Activated CD8-positive, alpha-beta memory T cell treated with anti-CD3 and anti-CD28 coated beads for 48 hours (primary cell): ENCODE measurements at places on chromosomes 11 and 22.
A peak's percentile ranks its signal among the peaks of the same experiment; 100 is the strongest.

DNA sequence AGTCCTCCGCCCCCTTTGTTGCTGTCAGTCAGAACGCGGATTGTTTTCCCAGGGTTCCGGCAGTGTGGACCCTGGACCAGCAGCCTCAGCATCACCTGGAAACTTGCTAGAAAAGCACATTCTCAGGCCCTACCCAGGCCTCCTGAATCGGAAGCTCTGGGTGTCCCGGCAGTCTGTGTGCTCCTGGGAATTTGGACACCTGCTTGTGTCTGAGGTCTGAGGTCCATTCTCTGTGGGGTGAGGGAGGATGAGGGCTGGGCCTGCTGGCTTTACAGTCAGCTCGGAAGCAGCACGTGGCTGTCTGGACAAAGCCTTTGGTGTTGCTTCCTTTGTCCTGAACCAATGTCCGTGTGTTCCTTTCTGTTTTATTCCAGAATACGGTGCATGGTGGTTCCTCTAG lies 299.7 kb downstream of the TBC1D22A start:
- DNase-seq: no peak

- no peak for DNase-seq
Measured at GRCh38 chr11:94089341-94089740, 39.3 kb upstream of the PANX1 start.

- DNase-seq: no peak
Measured at GRCh38 chr22:38122616-38123015, 12.1 kb upstream of the BAIAP2L2 start.

DNA sequence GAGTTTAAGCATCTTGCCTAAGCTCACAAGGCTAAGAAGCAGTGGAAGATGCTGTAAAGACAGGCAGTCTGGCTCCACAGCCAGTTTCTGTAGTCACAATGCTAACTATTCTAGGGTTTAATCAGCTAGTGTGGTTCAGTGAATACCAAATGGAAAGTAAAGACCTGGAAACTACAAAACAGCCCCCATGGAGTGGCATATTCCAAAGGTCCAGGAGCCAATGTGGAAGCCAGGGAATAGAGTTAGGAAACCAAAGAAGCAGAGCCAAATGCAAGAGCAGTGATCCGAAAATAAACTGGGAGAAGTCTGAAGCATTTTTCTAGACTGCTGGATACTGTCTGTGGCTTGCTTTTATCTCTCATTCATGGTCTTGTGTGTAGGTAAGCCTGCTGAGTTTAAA lies 731.2 kb upstream of the ANO5 start:
- no peak for DNase-seq

GRCh38 chr11:128462922-128463321 lies 124.4 kb downstream of the ETS1 start:
- DNase-seq: no peak

GRCh38 chr11:77064648-77065217 lies 2.0 kb upstream of the CAPN5 start:
- DNase-seq: no peak

GRCh38 chr11:102172127-102172848 lies 62.0 kb downstream of the YAP1 start:
- DNase-seq: no peak

- no peak for DNase-seq
Measured at GRCh38 chr11:25655636-25656035, 676.3 kb upstream of the ANO3 start.

DNA sequence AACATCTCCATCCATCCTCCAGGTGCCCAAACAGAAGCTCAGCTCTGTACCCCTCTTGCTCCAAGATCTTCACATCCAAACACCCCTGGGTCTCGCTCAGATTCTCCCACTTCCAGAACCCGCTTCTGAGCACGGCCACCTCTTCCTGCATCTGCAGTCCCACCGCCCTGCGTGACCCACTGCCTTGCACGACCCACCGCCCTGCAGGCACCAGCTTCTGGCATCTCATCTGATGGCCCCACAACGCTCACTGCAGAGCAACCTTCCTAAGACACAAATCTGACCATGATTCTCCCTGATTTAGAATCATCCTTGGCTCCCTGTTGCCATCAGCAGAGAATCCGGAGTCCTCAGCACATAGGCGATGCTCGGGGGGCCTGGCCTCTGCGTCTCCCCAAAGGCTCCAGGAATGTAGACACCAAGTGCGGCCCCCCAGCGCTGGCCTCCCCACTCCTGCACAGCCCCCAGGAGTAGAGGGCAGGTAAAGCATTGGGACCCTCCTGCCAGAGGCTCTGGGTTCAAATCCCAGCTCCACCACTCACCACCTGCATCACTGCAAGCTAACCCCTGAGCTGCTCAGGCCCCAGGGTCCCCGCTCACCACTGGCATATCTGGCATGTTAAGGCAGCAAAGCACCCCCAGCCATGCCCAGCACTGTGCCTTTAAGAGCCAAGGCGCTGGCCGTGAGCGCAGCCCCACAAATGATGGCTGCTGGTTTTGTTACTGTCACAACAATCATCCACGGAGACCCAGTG lies 459.3 kb downstream of the BRD1 start:
- no peak for DNase-seq

DNA sequence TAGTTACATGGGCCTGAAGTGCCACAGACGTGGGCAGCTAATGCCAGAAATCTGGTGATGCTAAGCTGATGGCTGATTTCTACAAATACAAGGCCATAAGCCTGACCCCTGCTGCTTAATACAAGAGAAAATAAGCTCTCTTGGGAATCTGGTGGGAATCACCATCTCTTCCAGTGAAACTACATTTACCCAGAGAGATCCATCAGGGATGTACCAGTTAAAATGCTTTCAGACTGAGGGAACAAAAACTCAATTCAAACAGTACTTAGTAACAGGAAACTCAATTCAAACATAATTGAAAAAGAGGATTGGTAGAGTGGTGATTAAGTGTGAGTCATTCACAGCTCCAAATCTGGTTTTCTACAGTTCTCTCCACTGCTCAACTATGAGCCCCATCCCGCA lies 1.7 kb upstream of the CAVIN3 start:
- no peak for DNase-seq

- no peak for DNase-seq
Measured at GRCh38 chr11:100578831-100579311, 108.2 kb upstream of the ARHGAP42 start.

GRCh38 chr22:17944256-17944655 lies 80.1 kb downstream of the MICAL3 start:
- no peak for DNase-seq

DNA sequence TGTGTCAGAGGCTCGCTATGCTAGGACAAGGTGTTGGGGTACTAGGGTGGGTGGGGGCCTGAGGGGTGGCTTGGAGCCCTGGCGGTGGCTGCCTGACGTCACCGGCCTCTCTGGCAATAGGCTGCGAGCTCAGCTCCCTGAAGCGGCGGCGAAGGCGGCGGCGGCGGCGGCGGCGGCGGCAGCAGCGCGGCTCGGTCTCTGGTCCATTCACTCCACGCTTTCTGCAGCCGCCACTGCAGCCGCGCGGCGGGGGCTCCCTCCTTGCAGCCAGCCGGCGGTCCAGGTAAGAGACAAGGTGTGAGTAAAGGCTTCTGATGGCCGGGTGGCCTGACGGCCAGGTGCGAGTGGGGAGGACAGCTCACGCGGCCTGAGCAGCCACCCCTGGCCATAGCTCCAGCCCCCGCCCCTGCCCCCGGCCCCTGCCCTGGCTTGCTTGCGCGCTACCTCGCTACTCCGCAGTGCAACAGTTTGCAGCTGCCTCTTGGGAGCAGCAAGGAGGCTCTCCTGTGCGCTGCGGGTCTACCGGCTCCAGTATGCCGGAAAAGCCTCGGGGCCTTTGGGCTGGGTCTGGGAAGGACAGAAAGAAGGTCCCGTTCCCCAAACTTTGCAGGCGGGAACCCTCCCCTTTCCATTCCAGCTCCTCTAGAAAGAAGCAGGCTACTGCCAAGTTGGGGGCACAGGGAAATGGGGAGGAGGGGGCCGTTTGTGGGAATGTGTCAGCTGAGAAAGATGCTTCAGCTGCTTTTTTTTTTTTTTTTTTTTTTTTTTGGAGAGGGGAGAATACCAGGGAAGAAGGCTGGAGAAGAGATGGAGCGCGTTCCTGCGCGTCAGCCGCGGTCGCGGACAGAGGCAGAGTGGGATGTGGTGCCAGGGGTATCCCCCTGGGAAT lies at the start of gene C11orf87:
C11orf87 (plus strand) TSS at position 210 of the 889 bp plus-strand sequence. CDS start 1,444 bp downstream, outside the sequence.
- DNase-seq: no peak

DNA sequence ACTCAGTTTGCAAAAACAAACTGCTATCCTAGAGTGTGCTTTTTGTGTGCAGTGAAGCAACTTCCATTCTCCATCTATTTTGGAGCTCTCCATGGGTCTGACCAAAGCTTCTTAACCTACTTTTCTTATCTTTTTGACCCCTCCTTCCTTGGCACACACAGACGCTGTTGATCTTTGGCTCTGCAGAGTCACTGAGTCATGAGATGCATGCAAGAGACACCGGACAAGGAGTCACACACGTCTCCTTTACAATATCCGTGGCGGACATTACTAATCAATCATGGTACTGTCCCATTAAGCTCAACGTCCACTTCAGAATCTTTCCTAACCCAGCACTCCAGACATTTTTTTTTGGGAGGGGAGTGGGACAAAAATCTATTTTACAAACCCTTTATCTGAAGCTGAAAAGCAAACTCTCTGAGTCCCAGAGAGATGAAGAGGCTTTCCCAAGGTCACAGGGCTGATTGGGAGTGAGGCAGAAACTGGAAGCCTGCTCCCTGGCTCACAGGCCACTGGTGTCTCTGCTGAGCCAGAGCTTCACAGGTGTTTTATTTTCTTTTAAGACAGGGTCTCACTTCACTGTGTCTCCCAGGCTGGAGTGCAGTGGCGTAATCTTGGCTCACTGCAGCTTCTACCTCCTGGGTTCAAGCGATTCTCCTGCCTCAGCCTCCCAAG lies 165.8 kb upstream of the SYT13 start:
- no peak for DNase-seq

DNA sequence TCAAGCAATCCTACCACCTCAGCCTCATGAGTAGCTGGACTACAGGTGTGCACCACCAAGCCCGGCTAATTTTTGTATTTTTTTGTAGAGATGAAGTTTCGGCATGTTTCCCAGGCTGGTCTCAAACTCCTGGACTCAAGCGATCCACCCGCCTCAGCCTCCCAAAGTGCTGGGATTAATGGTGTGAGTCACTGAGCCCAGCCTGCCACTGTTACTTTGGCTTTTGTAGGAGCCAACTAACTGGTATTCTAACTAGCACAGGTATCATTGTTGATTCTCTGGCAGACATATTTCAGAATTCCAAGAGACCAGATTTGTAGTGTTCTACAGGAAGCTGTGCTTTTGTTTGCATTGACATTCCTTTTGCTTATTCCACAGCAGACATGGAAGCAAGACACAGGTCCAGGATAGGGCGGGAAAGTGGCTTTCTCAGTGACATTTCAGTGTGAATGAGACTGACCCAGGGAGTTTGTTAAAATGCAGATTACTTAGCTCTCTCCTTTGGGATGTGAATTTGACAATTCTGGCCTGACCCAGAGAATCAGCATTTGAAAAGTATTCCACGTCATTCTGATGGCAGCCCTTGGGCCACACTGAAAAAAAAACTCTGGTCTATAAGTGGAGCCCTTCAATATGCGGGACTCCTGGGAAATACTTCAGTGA lies 52.2 kb upstream of the PAX6 start:
- no peak for DNase-seq

DNA sequence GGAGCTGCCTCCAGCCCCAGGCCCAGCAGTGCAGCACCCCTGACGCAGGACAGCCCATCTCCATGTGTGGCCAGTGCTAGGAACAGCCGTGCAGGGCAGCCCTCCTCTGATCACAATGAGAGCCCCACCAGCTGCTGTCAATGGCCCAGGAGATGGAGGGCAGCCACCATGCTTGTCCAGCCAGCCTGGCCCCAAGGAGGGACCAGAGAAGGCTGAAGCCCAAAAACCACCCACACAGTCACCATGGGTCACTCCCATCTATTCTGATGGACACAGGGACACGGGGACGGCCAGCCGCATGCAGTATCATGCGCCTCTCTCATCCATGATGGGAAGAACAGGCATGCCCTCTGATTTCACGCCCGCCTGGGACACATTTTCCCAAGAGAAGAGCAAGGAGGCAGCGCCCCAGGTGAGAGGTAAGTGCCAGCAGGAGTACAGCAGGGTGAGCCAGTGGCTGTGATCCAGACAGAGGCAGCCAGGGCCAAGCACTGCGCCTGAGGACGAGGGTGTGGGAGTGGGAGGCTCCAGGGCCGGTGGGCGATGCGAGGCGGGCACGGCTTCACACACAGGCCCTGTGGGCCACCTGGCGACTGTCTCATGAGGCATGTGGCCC lies 33.6 kb upstream of the GNB1L start:
- no peak for DNase-seq

- DNase-seq: no peak
Measured at GRCh38 chr11:73393479-73394415, 17.5 kb downstream of the RELT start.

DNA sequence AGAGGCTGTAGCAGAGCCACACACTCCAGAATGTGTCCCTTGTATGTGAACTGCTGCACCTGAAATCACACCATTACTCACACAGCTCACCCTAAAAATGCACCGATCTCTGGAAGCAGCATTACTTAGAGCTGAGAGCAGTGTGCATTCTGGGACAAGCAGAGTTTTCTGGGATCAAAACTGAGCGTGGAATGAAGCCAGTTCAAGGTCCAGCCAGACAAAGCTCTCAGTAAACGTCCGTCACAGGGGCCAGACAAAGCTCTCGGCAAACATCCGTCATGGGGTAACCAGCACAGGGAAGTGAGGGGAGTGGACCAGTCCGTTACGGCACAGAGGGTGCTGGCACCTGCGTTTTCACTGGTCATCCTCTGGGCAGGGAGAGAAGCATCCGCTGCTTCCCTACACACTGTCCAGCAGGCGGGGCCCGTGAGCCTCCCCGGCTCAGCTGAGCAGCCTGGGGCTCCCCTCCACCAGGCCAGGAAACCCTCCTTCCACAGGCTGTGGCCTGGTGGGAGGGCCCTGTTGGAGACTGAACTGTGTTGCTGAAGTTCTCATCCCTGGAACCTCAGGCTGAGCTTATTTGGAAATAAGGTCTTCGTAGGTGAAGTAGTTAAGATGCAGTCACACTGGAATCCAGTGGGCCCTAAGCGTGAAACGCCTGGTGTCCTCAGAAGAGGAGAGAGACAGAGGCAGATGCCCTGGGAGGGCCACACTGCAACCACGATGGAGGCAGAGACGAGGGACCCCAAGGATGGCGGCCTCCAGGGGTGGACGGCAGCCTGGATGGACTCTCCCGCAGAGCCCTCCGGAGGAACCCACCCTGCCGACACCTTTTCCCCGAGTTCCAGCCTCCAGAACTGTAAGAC lies 883.9 kb downstream of the BRD1 start:
- no peak for DNase-seq

GRCh38 chr11:34968862-34969261 lies 52.4 kb downstream of the PDHX start:
- DNase-seq: no peak

GRCh38 chr22:27918341-27919221 lies 475 bp downstream of the PITPNB start:
- peak; percentile 36 for DNase-seq

DNA sequence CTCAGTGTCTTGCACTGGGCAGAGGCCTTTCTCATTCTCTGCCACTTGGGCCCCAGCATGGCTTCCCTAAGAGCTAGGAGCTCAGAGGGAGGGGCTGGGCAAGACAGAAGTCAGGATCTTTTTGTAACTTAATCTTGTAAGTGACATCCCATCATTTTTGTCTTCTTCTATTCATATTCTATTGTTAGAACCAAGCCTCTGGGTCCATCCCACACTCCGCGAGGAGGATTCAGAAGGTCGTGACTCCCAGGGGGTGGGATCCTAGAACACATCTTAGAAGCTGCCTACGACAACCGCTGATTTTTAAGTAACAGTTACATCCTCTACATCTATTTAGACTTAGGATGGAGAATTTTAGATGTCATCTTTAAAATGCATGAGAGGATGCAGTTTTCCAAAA lies 1.5 kb upstream of the IL17RA start:
- DNase-seq: no peak
